Astrocyte (in vitro differentiated cells and primary cell): ENCODE measurements at places on chromosomes 5 and 9. TPM values are rescaled to one million over a fixed set of nuclear protein-coding genes. Genes with fewer than 3 reads are reported as not detected.

GRCh38 chr9:14433351-14434157 is 119.6 kb upstream of the NFIB start:
- peak; percentile 47 for DNase-seq

Gene PIK3R1
- total RNA-seq, result 21.8 and 25.7 TPM in 2 replicates

- no peak for DNase-seq
Observed at GRCh38 chr5:68074048-68074632, 141.4 kb upstream of the PIK3R1 start.

Gene MCIDAS
- not detected in 2 replicates for total RNA-seq

DNA sequence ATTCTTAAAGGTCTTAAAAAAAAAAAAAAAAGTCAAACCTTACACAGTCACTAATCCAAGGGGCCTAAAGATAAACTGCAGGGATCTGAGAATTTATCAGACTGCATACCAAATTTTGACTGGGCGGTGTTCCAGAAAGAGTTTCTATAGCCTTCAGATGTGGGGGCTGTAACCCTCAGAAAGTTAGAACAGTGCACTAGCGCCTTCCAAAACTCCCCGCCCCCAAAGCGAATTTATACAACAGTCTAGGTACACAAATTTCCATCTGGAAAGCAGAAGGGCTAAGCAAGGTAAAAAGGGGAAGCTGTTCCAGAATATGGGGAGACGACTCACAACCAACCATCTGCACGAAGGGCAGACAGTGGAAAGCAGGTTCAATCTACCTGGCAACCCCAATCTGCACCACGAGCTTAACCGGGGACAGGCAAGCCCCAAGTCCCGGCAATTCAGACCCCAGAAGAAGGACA is 813 bp downstream of the ERMP1 start:
- no peak for DNase-seq

DNA sequence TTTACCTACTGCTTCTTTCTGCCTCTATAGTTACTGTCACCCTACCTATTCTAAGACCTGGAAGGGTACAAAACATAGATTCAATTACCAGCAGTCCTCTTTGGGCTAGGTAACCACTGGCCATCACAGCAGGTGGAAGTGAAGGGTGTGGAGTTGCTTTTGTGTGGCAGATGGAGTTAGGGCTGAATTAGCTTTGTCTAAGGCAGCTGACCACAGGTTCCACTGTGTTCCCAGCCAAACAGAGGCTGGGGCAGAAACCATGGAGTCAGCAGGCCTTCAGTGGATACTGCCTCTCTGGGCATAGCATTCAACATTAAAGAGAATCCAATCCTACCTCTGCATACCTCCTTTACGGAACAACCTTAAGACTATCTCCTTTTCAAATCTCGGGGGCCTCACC is 254.2 kb downstream of the RFX3 start:
- DNase-seq, result no peak

- no peak for DNase-seq
Observed at GRCh38 chr5:180689775-180690174, 40.4 kb upstream of the FLT4 start.

Gene STPG3
- not detected in 2 replicates for total RNA-seq

Gene QRFP
- not detected in 2 replicates for total RNA-seq

- peak; percentile 71 for DNase-seq
Observed at GRCh38 chr5:98397081-98397480, 376.4 kb upstream of the RGMB start.

DNA sequence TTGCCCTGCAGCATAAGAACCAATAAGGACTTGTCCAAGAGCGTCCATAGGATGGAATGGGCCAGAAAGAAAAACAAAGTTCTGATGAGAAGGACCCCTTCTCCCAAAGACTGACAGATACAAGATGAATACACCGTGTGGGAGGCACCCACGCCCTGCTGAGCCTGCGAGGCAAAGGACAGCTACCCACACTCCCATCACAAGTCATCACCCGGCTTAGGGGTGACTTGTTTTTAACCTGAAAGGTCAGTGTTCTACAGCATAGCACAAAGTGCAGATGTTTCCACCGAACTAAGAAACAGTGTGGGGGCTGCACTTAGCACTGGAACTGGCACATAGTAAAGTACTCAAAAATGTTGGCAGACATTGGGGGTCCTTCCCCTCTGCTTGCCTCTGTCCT is 13.9 kb downstream of the TNIP1 start:
- DNase-seq, result no peak

DNA sequence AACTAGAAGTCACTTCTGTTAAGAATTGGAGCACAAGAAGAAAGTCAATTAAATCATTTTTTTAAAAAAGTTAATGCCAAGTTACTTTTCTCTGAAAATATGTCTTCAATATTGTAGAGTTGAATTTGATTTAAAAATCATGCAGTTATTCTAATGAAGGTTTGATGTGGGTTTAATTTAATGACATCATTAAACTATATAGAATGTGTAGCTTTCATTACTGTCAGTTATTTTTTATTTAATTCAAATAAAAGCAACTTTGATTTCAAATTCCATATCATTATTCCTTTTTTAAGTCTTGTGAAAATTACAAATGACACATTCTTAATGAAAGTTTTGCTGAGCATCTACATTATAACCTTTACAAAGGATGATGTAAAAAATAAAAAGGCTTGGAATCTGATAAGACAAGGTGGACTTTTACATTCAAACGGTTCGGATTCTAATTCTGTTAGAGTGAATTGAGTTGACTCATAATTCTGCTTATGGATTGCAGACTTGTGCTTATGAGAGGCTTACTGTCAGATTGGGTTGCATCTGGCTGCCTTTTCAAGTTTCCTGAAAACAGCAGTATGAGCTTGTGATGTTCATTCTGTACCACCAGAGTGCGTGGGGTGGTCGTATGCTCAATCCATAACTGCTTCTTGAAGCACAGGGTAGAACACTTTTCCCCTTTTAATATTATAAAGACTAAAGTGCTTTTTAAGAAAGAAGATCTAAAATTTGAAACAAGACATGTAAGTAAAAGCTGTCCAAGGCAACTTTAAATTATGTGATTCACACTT is 253.0 kb upstream of the ARRDC3 start:
- DNase-seq, result no peak

DNA sequence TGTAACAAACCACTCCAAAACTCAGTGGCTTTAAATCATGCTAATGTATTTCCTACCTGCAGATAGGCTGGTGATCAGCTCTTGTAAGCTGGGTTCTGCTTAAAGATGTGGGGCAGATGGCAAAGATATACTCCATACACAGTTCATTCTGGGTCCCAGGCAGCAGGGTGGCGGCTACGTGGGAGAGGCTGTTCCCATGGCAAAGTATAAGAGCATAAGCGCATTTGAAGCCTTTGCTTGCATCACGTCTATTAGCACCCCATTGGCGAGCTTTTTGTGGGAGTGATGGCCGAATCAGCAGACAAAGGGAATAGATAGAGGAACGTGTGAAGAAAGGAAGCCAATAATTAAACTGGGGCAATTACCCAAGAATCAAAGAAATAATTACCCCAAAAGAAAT is 523.1 kb downstream of the SPATA31D1 start:
- DNase-seq, result no peak
